ENCODE measurements at places on chromosomes 2 and 18.

GRCh38 chr2:96325041-96325883, at the start of gene ITPRIPL1:
Gene ITPRIPL1 (plus strand): TSS chr2:96325317. CDS start chr2:96325840, 523 bp downstream.
- DNase-seq = no peak

GRCh38 chr2:155412598-155412997, 714.1 kb downstream of the KCNJ3 start:
- DNase-seq = no peak

GRCh38 chr2:134277223-134277622, 23.4 kb downstream of the MGAT5 start:
- no peak for DNase-seq

DNA sequence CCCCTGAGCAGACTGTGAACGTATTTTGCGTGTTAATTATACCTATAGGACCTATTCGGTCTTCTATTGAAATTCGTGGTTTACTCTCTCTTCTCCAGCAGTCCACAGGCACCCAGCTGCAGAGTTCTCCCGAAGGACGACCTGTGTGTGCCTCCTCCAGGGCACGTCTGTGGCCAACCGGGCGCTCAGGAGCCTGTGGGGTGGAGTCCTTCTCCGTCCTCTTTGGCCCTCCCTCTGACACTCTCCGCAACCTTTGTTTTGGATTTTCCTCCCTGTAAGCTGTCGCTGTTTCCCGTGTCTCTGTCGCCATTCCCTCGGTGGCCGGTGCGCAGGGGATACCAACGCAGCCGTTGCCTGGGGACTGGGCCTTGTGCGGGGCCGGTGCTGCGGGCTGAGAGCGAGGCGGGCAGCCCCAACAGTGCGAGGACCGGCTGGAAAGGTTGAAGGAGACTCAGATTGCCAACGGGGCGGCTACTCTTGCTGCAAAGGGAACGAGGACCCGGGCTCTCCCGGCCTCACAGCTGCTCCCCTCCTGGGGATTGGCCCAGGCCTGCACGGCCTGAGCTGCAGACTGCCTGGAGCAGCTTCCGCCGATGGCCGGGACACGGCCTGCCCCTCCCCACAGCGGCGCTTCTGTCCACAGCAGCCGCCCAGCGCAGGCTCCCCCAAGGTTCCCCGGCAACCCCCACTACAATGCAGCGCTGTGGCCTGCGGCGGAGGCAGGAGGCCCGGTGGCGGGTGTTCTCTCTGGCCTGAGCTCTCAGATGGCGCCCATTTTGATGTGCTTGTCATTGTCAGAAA, 221.0 kb downstream of the MTX2 start:
- DNase-seq = no peak

GRCh38 chr2:223487214-223487846, 114.8 kb downstream of the SCG2 start:
- no peak for DNase-seq

DNA sequence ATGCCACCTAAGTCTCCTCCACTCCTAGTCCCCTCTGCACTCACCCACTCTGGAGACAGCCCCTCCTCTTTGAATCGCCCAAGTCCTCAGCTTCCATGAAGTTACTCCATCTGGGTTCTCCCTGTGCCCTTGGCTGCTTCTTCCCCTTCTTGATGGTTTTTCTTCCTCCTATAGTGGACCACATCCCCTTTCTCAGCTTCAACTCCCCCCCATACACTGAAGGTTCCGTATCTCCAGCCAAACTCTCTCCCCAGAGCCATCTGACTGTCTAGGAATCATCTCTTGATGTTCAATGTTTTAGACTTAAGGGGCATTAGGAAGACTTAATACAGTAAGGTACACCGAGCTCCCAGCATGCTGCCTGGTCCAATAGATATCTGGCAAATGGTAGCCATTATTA, 39.6 kb downstream of the EMX1 start:
- no peak for DNase-seq

DNA sequence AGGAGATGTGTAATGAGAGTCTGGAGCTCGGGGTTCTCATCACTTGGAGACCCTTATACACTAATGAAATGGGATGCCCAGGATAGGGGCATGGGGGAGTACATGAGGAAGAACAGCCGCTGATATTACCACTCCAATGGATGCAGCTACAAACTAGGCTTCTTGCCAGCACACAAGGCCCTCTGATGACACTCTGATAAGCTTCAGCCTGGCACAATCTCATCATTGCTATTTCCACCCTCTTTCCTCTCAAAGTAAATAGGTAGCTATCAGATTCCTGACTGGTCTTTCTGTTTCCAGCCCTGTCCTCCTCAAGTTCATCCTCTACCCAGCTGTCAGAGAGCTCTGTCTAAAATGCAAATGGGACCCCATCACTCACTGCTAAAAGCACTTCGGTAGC, 103.0 kb downstream of the GPR39 start:
- DNase-seq = no peak

DNA sequence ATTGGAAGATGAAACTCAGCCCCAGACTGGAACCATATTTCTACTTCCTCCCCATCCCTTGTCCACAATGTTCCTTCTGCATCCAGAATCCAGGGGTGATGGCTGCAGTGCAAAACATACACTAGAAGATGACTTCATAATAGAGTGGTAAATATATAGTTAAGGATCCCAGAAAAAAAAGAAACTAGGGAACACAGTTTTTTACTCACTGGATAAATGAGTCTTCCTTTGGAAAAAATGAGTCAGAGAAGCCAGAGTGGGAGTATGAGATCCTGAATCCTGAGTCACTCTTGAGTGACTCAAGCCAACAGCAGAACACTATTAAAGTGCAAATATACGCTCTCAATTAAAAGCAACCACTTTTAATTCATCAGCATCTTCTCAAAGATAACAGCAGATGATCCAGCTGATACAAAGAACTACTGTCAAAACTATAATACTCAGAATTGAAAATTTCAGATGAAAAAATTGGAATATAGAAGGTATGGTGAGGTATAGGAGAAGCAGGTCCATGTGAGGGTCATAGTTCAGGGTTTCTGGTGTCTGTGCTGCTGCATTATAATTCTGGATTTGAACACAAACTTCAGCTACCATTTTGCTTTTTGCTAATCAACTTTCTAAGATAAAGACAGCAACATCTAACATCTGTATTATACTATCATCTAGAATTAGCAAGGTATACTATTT, 987.2 kb upstream of the CDH2 start:
- DNase-seq = no peak
